ENCODE measurements at places on chromosomes 4 and X.

DNA sequence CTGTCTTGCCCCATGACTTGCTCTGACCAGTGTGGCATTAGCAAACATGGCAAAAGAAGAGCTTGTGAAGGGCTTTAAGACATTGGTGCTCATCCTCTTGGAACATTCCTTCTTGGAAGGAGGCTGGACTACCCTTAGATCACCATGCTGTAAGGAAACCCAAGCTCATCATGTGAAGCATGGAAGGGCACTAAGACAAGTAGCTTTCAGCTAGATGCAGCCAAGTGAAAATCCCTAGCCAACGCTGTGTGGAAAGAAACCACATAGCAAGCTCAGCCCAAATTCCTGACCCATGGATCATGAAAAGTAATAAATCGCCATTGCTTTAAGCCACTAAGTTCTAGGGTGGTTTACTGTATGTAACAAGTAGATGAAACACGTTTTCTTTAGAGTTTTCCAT is 12.4 kb upstream of the PACRGL start:
- no peak for DNase-seq

- DNase-seq: no peak
Observed at GRCh38 chr4:7647600-7648543, 213.1 kb upstream of the PSAPL1 start.

- no peak for DNase-seq
Observed at GRCh38 chr4:177555007-177555574, 112.9 kb upstream of the AGA start.

- DNase-seq: no peak
Observed at GRCh38 chrX:132041015-132041414, 17.9 kb downstream of the STK26 start.

Data from CD4-positive, alpha-beta T cell (primary cell).